ENCODE measurements at places on chromosomes 5 and 9. TPM values are rescaled to one million over a fixed set of nuclear protein-coding genes. Genes with fewer than 3 reads are reported as not detected.

NKD2 gene
- polyA plus RNA-seq: 16.5 TPM

HARS2 gene
- 42.7 TPM for polyA plus RNA-seq

TNFSF15 gene
- 6.2 TPM for polyA plus RNA-seq

PCDHGC4 gene
- 3.4 TPM for polyA plus RNA-seq

IL17B gene
- 0.46 TPM for polyA plus RNA-seq

KIAA0825 gene
- polyA plus RNA-seq: 5.1 TPM

PLPPR1 gene
- 22.8 TPM for polyA plus RNA-seq

DNA sequence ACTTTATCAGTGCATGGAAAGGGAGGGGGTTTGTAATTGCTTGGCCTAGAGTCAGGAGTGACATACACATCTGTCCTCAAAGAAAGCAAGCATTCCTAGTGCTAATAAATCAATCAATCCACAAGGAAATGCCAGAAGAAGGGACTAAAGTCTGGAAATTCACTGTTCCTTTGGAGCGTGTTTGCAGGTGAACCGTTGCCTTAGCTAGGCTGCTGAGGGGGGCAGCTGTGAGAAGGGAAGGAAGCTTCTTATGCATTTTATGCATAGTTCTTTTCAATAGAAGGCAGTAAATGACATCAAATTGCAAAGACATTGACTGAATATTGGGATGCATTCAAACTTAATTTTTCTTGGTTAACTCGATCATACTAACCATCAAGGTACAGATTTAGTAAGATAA is 1092.5 kb upstream of the SEMA6A start:
- no peak for DNase-seq

GRCh38 chr5:110179321-110179720 is 489.6 kb downstream of the MAN2A1 start:
- no peak for DNase-seq

GRCh38 chr5:53239301-53239990 is 129.9 kb upstream of the MOCS2 start:
- DNase-seq: no peak

- no peak for DNase-seq
Measured at GRCh38 chr9:19050637-19051591, 1.7 kb downstream of the RRAGA start.

DNA sequence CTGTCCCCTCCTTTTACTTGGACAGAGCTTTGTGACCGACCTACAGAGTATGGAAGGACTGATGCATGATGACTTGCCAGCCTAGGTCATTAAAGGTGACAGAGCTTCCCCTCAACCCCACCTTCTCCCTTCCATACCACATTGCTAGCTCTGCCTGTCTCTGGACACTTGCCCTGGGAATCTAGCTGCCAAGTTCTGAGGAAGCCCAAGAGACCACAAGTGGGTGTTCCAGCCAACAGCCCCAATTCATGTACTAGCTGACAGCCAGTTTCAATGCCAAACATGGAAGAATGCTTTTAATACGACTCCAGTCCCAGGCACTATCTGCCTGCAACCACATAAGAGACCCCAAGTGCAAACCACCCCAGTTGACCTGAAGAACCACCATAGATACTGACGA is 477.1 kb downstream of the SPOCK1 start:
- DNase-seq: no peak

DNA sequence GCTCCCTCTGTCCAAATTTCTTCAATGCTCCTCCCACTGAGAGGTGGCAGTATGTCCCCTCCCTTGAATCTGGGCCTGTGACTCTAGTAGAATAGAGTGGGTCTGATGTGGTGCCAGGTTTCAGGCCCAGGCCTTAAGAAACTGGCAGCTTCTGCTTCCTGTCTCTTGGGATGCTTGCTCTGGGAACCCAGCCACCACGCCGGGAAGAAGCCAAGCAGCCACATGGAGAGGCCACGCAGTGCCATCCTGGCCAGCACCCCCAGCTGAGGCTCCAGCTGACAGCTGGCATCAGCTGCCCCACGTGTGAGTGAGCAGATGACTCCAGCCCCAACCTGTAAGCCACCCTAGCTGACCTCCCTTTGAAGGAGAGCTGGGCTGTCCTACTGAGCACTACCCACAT is 7.3 kb upstream of the TSPAN17 start:
- DNase-seq: no peak

DNA sequence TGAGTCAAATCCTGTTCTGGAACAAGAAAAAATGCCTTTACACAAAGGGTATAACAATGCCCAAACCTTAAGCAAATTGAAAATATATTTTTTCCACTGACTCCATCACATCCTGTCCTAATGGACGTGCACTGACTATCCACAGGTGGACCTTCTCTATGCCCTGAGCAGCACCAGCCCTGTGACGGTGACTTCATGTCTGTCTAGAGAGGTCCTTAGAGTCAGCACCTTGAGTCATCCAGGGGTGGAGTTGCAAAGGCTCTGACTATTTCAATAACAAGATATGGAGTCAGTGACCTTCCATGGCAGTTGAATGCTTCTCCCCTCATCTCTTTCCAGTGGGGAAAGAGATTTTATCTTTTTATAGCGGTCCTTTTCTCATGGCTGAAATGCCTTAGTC is 78.0 kb downstream of the YIPF5 start:
- no peak for DNase-seq

- DNase-seq: no peak
Measured at GRCh38 chr5:91941588-91941987, 558.5 kb upstream of the ARRDC3 start.

DNA sequence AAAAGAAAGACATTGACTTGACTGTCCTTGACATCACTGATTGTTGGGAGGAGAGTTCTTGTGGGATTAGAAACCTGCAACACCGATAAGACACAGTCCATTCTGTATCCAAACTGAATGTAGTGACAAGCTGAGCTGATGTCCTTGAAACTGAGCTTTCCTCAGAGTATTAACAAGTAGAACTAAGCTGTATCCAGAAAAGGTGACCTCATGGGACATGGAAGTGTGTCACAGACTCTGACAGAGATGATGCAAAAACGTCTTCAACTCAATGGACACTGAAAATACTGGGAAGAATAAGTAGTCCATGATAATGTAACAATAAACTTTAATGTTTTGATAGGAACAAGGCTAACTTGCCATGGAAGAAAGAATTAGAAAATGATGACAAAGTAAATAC is 690.1 kb downstream of the CDH18 start:
- DNase-seq: no peak

- DNase-seq: no peak
Measured at GRCh38 chr9:136853596-136854112, 1.5 kb downstream of the MAMDC4 start.

GRCh38 chr9:94668928-94669729 is 29.8 kb upstream of the FBP1 start:
- DNase-seq: no peak

DNA sequence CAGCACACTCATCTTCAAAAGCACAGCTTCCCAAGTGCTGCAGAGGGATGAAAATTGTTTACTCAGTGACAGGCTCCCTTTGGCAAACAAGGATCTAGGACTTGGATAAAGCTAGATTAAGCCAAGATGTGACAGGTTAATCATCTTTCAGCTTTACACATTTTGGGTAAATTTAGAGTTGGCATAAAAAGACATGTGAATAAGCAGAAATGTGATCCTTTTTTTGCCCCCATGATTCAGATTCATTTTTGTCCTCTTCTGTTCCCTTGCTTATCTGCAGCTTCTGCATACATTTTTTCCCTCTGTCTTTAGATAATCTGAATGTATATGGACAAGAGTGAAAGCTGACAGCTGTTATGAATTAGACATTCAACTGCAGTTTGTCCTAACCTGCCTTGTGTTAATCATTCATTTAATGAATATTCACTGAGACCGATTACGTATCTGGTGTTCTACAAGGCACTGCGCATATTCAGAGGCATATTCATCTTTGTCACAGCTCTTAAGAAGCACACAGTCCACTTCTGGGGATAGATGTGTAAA is 19.6 kb downstream of the ADAMTSL1 start:
- DNase-seq: no peak

DNA sequence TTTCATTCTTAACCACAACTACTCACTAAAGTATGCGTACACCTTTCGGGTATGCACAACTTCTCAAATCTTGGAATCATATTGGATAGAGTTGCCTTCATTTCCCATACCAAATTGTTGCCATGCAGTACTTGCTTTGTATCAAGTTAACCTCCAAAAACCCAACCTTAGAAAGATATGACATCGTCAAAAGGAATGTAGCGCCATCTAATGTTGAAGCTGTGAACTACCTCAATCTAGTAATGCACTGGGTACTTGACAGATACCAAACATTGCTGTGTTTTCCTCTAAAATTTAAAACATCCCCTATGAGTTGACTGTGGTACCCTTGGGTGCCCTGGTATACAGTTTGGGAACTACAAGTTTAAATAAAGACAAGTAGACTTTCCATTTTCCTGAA is 318.4 kb downstream of the ARL15 start:
- DNase-seq: no peak

GRCh38 chr9:117034866-117035265 is 347.8 kb downstream of the TRIM32 start:
- peak; percentile 5 for DNase-seq

GRCh38 chr9:5352637-5353248 is 13.1 kb upstream of the RLN1 start:
- no peak for DNase-seq

DNA sequence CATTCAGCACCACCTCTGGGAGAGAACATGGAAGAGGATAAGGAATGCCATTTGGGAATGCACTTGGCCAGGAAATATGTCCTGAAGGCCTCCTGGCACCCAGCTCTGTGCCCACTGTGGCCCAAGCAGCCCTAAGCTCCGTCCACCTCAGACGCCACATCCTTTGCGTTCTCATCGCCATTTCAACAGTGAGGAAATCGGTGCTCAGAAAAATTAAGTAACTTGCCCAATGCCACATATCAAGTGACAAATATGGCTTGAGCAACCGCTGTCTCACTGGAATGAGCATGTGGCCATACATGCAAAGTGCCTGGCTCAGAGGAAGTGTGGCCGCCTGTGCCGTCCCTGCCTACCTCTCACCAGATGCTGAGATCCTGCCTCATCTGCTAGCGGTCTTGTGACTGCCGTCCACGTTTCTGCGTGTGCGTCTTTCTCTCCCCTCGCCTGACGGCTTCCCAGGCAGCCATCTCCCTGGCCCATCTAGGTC is 984 bp upstream of the DOK3 start:
- DNase-seq: no peak

DNA sequence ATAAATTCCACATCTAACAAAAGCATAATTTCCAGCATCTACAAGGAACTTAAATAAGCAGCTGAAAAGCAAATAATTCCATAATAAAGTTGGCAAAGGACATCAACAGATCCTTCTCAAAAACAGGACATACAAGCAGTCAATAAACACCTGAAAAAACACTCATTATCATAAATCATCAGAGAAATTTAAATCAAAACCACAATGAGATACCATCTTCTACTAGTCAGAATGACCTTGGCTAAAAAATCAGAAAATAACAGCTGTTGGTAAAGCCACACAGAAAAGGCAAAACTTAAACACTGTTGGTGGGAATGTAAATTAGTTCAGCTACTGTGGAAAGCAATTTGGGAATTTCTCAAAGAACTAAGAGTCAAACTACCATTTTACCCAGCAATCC is 1371.1 kb upstream of the ACO1 start:
- DNase-seq: no peak

- DNase-seq: no peak
Measured at GRCh38 chr5:14212838-14213237, 69.7 kb downstream of the TRIO start.

- no peak for DNase-seq
Measured at GRCh38 chr9:68775003-68775730, 70.1 kb downstream of the PIP5K1B start.

DNA sequence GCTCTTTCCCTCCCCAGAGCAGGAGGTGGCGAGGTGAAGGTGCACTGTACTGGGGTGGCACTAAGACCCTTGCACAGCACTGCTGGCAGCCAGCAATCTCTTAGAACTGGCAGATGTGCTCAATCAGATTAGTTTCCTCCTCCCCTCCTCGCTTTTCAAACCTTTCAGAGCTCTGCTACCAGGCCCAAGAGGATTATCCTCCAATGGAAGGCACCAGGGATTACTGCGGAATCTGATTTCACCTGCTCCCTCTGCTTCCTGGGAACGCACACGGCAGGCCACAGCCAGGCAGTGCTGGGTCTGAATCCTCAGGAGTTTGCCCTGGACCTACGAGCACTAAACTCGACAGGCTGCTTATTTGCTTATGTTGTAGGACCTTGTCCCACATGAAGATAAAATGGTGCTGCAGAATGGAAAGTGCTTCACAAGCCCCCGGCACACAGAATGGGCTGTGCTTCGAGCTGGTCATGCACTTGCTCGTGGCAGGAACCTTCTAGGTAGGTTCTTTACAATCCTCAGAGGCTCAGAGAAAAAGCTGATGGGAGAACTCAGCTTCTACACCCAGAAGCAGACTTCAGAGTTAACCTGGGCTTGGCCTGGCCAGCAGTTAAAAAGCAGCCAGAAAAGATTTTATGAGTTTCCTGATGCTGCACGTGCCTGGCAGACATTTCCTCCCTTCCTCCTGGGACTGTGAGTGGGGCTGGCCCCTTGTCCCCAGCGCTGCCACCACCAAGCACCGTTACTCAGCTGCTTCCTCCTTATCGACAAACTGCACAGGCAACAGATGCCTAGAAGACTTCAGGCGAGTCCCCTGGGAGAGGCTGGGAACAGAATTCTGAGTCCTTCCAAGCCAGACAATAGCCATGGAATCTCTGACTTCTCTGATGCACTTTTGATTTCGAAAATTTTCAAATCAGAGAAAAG is 33.1 kb downstream of the FABP6 start:
- DNase-seq: no peak

DNA sequence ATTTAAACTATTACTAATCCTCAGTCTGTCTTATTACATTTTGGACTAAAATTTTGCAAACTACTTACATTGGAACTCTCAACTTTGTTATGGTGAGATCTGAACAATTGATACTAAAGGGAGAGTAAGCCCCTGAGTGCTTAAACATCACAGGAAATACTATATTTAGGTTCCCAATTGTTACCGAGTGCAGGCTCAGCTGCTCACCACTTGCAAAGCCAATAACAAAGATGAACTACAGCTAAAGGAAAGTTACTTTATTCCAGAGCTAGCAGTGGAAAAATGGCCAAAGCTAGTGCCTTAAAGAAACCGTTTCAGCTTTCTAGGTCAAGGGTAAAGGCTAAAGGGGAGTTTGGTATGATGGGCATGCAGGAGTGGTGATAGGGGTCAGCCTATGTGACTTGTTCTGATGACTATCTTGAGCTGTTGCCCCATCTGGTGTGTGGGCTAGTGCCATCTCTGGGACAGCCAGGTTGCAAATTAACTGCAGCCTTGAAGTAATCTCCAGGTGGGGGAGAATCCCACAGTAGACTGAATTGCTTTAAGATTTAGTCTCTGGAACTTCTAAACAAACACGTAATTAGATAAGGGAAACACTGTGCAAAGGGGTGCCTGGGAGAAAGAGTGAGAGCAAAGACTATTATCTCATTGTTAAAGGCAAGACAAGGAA is 7.8 kb upstream of the NDUFB6 start:
- DNase-seq: no peak

GRCh38 chr9:93294011-93294410 is 110.1 kb downstream of the WNK2 start:
- no peak for DNase-seq
